ENCODE measurements at places on chromosomes 13 and 19. TPM values are rescaled to one million over a fixed set of nuclear protein-coding genes. Genes with fewer than 3 reads are reported as not detected.

Gene BBC3
- total RNA-seq, result 3.9 TPM

Gene COL5A3
- total RNA-seq, result 27.8 TPM

Gene NLRP11
- total RNA-seq, result not detected

Gene PSG2
- total RNA-seq, result not detected

Gene EDNRB
- total RNA-seq, result 15.2 TPM

Gene ATP8B3
- 0.52 TPM for total RNA-seq

- peak; percentile 49 for DNase-seq
- H3K27me3 ChIP-seq, result no peaks in the 10 kb centered on the region
- H3K27ac ChIP-seq, result no peak overlapping the region
- no peaks in the 10 kb centered on the region for H3K36me3 ChIP-seq
These were observed 109.2 kb downstream of the SGCG start for GRCh38 chr13:23289917-23290357.

DNA sequence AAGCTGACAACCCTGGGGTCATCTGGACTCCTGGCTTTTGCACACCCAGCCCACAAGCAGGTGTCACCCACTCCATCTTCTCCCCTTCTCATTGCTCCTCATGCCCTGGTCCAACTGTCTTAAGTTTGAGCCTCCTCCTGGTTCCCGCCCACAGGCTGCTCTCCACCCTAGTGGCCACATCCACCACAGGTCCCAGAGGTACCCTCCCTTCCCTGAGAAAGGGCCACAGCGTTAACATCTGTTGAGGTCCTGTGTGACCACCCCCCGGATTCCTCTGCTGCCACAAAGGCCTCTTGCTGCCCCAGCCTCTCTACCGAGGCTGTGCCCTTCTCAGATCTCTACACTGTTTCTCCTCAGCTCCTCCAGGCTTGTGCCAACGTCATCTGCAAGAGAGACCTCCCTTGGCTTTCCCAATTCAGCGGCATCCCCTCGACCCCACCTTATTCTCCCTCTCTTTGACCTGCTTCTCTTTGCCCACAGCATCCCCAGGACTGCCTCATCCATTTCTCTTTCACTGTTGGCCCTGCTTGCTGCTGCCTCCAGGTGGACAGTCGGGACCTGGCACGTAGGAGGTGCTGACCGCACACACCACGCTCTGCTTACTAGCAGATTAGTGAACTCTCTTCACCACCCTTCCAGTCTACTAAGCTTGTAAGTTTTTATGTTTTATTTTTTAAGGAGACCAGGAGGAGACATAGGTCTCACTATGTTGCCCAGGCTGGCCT lies 33.3 kb downstream of the SUGP2 start:
- H3K36me3 ChIP-seq, result peaks cover 97% of the 10 kb centered on the region
- no peak for DNase-seq
- no peaks in the 10 kb centered on the region for H3K27me3 ChIP-seq
- H3K4me1 ChIP-seq, result no peaks in the 10 kb centered on the region
- no peak overlapping the region for H3K4me3 ChIP-seq

- peak overlapping the region; percentile 69 for H3K27ac ChIP-seq
- H3K4me3 ChIP-seq, result no peak overlapping the region
- peaks cover 9% of the 10 kb centered on the region for H3K36me3 ChIP-seq
- DNase-seq, result peak; percentile 86
- H3K4me1 ChIP-seq, result peaks cover 26% of the 10 kb centered on the region
These were observed 3.1 kb upstream of the BCL3 start for GRCh38 chr19:44745341-44745831.

- no peak for DNase-seq
- H3K4me1 ChIP-seq, result peaks cover 5% of the 10 kb centered on the region
- peaks cover 58% of the 10 kb centered on the region for H3K27me3 ChIP-seq
- no peak overlapping the region for H3K27ac ChIP-seq
- no peak overlapping the region for H3K4me3 ChIP-seq
- H3K36me3 ChIP-seq, result no peaks in the 10 kb centered on the region
These were observed 651 bp downstream of the GAPDHS start for GRCh38 chr19:35533822-35534392.

DNA sequence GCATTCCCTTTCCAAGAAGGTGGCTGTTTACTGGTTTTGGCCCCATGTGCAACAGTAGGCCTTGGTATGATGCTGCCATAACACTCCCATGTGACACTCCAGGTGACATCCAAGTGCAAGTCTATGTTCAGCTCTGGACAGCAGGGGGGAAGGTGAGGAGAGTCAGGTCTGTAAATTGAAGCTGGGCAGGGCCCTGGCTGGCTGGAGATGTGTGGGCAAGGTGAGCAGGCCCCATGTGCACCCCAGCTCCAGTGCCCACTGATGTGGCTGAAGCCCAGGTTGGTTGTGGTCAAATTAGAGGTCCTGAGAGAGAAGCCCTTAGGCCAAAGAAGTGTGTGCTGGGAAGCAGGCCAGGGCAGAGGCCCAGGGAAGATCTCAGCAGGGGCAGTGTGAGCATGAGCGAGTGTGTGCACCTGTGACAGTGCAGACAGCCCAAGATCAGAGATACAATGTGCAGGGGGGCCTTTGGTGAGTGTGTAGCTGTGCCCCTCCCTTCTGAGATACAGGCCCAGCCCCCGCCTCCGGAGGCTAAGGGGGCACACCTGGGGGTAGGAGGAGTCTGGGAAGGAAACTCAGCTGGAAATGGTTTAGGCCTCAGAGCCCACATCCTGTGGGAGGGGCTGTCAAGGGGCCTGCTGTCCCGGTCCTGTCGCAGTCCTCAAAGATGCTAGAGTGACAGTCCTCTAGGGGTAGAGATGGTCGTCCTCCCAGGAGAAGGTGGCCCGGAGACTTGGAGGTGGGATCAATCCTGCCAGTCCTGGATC lies 18.6 kb downstream of the DEDD2 start:
- peaks cover 6% of the 10 kb centered on the region for H3K4me1 ChIP-seq
- peaks cover 52% of the 10 kb centered on the region for H3K36me3 ChIP-seq
- no peaks in the 10 kb centered on the region for H3K27me3 ChIP-seq
- no peak for DNase-seq
- peak overlapping the region; percentile 21 for H3K27ac ChIP-seq

DNA sequence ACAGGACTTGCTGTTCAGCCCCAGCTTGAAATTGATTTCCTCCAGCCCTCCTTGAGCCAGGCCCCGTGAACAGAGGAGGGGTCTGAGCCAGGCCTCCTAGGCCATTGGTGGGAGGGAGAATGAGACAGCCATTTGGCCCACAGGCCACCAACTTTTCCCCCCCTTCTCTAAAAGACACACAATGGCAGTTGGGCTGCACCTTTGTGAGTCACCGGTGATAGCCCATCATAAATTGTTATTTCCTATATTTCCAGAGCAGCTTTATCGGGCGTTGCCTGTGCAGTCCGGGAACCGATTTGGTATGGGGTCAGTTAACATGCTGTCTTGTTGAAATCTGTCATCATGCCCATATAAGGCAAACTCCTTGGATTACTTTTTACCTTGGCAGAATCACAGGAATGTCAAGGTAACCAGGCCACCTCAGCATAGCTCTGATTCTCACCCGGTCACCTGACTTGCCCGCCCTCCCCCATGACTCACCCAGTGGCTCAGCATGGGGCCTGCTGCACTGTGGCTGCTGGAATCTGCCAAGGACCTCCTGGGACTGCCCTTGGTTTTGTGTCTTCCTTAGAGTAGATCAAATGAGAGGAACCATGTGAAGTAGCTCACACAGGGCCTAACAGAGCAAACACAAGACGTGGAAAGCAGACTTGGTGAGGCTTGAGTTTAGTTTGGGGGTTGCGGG lies 36.1 kb downstream of the ACTN4 start:
- no peaks in the 10 kb centered on the region for H3K27me3 ChIP-seq
- H3K27ac ChIP-seq, result peak overlapping the region; percentile 91
- H3K4me3 ChIP-seq, result no peak overlapping the region
- H3K36me3 ChIP-seq, result peaks cover 16% of the 10 kb centered on the region

- no peak overlapping the region for H3K4me3 ChIP-seq
- H3K36me3 ChIP-seq, result no peaks in the 10 kb centered on the region
- H3K4me1 ChIP-seq, result no peaks in the 10 kb centered on the region
- no peak overlapping the region for H3K27ac ChIP-seq
- DNase-seq, result no peak
- no peaks in the 10 kb centered on the region for H3K27me3 ChIP-seq
These were observed 891.8 kb upstream of the SLITRK1 start for GRCh38 chr13:84774111-84774510.

DNA sequence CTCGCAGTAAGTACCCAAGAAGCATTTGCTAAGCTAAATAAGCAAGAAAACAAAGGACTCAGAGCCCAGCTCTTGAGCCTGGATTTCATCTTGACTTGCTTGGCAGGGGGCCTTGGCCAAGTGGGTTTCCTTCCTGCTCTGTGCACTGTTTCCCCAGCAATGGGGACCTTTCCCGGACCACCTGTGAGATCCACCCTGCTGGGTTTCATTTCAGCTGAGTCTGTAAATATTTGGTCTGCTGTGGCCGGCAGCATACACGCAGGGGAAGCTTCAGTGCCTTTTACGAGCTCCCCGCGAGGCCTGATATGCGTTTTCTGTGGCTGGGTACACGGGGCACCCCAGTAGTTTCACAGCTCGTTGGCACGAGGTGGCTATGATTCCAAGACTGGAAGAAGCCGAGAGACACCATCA lies 12.4 kb upstream of the TINCR start:
- DNase-seq, result no peak
- no peak overlapping the region for H3K4me3 ChIP-seq
- H3K4me1 ChIP-seq, result peaks cover 4% of the 10 kb centered on the region
- peaks cover 42% of the 10 kb centered on the region for H3K36me3 ChIP-seq
- H3K27me3 ChIP-seq, result no peaks in the 10 kb centered on the region
- H3K27ac ChIP-seq, result no peak overlapping the region

GRCh38 chr19:28213470-28214082 lies 999.4 kb downstream of the UQCRFS1 start:
- no peaks in the 10 kb centered on the region for H3K27me3 ChIP-seq
- H3K36me3 ChIP-seq, result no peaks in the 10 kb centered on the region
- no peak overlapping the region for H3K27ac ChIP-seq
- no peaks in the 10 kb centered on the region for H3K4me1 ChIP-seq

DNA sequence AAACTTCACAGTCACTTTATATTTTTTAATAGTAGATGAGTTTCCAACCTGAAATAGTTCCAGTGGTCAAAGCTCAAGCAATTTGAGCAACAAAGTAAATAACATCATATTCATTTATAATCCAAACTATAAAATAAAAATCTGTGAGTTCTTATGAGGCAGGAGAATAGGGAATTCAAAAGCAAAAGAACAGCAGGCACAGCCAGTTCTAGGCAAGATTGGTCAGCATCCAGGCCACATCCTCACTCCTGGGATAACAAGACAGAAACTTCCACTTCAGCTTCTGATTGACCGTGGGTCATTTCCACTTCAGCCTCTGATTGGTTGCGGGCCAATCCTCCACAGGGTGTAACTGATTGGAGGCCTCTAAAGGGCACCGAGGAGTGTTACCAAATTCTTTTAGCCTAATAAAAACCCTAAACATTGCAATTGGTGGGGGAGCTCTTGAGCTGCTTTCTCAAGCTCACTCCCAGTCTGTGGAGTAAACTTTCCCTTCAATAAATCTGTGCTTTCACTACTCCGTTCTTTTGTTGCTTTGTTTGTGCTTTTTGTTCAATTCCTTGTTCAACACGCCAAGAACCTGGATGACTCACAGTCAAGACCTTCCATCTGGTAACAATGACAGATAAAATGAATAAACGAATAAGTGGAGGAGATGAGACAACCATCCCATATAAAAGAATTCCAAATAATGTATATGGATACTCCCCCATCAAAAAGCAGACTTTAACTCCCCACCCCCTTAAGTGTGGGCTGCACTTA lies 42.6 kb upstream of the AMER2 start:
- H3K27me3 ChIP-seq, result no peaks in the 10 kb centered on the region
- H3K36me3 ChIP-seq, result no peaks in the 10 kb centered on the region
- H3K27ac ChIP-seq, result no peak overlapping the region

- no peaks in the 10 kb centered on the region for H3K36me3 ChIP-seq
- no peak overlapping the region for H3K27ac ChIP-seq
- no peak overlapping the region for H3K4me3 ChIP-seq
- H3K4me1 ChIP-seq, result peaks cover 40% of the 10 kb centered on the region
These were observed 39.7 kb upstream of the TFDP1 start for GRCh38 chr13:113544896-113545295.

DNA sequence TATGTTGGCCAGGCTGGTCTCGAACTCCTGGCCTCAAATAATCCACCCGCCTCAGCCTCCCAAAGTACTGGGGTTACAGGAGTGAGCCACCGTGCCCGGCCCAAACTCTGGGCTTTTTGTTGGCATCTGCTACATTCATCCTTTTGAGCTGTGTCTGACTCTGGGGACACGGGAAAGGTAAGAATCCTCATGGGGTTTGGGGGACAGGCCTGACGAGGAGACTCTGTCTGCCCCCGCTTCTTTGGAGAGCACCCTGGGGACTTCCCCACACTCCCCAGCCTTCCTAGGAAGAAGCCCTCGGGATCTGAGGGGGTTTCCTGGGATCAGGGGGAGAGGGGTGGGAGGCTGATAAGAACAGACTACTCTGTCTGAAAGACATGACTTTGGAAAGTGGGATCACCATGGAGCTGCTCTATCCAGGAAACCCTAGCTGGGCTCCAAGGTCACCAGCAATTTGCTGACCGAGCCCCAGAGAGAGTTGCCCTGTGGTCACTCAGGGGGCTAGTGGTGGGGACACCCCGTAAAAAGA lies 8.1 kb upstream of the FCER2 start:
- H3K27ac ChIP-seq, result no peak overlapping the region
- DNase-seq, result no peak
- H3K27me3 ChIP-seq, result no peaks in the 10 kb centered on the region
- no peak overlapping the region for H3K4me3 ChIP-seq
- no peaks in the 10 kb centered on the region for H3K4me1 ChIP-seq

DNA sequence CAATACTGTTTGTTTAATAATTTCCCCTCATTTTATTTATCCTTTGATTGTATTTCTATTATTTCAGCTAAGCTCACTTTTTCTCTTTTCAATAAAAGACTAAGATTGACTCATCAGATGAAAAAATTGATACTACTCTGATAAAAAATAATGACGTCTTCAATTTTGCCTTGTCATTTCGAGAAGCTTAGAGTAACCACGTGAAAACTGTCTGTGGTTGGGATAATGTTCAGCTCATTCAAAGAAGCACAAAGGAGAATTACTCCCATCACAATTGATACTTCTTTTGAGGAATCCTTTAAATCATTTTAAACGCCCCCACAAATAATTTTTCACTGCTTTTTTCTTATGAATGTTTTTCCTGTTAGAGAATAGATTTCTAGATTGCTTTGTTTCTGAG lies 318.7 kb upstream of the SLITRK1 start:
- H3K4me1 ChIP-seq, result no peaks in the 10 kb centered on the region
- no peak overlapping the region for H3K27ac ChIP-seq
- no peaks in the 10 kb centered on the region for H3K27me3 ChIP-seq
- no peaks in the 10 kb centered on the region for H3K36me3 ChIP-seq
- no peak for DNase-seq

DNA sequence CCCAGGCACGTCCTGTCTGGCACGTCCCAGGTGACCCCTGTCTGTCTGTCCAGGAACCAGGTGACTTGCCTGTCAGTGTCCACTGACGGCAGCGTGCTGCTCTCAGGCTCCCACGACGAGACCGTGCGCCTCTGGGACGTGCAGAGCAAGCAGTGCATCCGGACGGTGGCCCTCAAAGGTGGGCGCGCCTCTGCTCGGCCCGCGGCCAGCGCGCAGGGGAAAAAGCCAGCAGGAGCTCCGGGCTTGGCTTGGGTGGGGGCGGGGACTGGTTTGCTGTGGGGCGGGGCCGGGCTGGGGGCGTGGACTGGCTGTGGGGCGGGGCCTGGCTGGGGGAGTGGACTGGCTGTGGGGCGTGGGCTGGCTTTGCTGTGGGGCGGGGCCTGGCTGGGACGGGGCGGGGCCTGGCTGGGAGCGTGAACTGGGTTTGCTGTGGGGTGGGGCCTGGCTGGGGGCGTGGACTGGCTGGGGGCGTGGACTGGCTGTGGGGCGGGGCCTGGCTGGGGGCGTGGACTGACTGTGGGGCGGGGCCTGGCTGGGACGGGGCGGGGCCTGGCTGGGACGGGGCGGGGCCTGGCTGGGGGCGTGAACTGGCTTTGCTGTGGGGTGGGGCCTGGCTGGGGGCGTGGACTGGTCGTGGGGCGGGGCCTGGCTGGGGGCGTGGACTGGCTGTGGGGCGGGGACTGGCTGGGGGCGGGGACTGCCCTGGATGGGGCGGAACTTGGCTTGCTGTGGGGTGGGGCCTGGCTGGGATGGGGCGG lies 7.2 kb downstream of the WDR18 start:
- no peak overlapping the region for H3K4me3 ChIP-seq
- H3K4me1 ChIP-seq, result peaks cover 1% of the 10 kb centered on the region
- no peak for DNase-seq

All from heart right ventricle (tissue), 16 donors.